Central memory CD4-positive, alpha-beta T cell (primary cell): ENCODE measurements at places on chromosomes 11 and 22.

DNA sequence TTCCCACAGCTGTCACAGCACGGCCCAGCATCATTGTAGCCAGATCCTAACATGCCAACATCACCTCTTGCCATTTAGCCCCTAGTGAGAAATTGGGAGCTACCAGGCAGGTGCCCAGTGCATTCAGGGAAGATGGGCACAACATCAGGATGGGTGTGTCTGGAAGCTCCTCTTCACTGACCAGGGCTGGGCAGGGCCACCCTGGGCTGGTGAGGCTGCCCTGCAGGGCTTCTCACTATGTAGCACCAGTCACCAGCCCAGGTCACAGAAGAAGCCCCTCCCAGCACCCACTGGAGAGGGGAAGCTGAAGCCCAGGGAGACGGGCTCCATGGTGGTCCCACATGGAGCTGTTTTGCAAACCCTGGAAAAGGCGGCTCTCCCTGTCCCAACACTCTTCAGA, 13.9 kb downstream of the ZNF74 start:
- DNase-seq = no peak

- DNase-seq = no peak
These were observed 13.5 kb upstream of the GRAMD1B start for GRCh38 chr11:123416566-123416965.

- DNase-seq = no peak
These were observed 289.2 kb downstream of the MN1 start for GRCh38 chr22:27512283-27512761.

- DNase-seq = no peak
These were observed 30.9 kb downstream of the OR52A5 start for GRCh38 chr11:5107285-5107684.

DNA sequence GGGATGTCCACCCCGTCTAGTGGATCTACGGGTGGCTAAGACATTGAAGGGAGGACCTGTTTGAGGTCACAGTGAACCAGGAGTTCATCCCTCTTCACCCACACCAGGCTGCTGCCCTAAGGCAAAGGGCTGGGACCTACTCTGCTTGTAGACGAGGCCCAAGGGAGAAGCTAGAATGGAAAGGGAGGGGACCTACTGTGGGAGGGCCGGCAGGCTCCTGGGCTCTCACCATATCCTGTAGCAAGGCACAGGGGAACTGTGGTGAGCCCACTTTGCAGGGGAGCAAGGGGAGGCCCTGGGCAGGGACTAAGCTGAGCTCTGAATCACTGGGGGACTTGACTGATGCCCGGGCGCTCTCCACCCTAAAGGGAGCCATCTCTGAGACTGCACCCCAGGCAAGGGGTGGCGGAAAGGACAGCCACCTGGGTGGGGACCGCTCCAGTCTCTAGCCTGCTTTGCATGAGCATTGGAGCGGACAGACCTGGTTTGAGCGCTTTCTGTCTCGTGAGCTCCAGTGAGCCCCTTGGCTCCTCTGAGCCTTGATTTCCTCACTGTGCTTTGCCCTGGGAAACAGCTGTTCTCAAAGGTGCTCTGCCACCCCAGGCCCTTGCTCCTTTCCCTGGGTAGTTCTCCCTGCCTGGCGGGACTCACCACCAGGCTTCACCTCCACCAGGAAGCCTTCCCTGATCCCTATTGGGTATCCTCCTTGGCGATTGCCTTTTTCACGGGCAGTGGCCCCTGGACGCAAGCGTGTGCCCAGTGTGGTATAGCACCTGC, 24.2 kb downstream of the PARVG start:
- no peak for DNase-seq

- no peak for DNase-seq
These were observed 15.9 kb downstream of the MRGPRG start for GRCh38 chr11:3202759-3203158.

GRCh38 chr11:1565904-1566247, 6.2 kb downstream of the DUSP8 start:
- no peak for DNase-seq

DNA sequence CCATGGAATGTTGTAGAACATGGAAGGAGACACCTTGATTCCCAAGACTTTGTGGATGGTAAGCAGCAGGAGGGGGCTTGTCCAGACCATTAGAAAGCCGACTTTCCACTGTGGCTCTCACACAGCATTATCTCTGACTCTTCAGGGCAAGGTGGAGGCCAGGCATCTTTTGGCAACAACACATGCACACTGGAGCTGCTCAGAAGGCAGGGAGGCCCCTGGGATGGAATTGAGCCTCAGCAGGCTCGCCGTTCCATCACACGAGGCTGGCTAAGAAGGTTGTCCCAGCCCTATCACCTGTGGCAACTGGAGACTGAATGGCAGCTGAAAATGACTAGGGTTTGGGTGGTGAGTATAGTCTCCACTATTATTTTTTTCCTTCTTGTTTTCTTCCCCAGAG, 76.3 kb upstream of the TMEM45B start:
- DNase-seq = no peak

GRCh38 chr11:132050577-132051165, 680.3 kb downstream of the NTM start:
- no peak for DNase-seq

DNA sequence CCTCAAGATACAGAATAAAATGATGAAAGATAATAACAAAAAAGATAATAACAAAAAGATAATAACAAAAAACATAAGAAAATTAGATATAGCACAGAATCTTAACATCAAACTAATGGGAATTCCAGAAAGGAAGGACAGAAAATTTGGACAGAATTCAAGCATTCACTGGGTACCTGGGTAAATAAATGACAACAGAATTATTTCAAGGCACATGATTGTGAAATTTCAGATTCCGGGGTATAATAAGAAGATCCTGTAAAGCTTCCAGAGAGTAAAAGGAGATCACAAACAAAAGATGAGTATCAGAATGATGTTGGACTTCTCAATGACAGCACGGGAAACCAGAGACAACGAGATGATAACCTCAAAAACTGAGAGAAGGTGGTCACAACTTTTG, 42.1 kb upstream of the OR9Q1 start:
- no peak for DNase-seq
